Activated CD8-positive, alpha-beta T cell treated with anti-CD3 and anti-CD28 coated beads for 36 hours (primary cell): ENCODE measurements at places on chromosomes 5 and 9.

GRCh38 chr5:7616897-7617296 is 221.0 kb downstream of the ADCY2 start:
- DNase-seq, result no peak

DNA sequence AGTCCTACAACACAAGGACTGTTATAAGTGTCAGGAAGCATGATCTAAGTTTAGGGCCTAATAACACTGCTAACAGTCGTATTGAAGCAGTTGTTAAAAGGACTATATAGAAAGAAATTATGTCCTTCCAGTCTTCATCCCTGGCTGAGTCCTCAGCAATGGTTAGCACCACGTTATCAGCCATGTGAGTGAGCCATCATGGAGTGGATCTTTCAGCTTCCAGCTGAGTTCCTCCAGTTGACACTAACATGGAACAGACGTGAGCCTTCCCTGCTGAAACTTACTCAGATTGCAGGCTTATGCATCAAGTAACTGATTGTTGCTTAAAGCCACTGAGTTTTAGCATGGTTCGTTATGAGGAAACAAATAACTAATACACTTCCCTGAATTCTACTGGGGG is 21.5 kb upstream of the GPBP1 start:
- DNase-seq, result no peak

DNA sequence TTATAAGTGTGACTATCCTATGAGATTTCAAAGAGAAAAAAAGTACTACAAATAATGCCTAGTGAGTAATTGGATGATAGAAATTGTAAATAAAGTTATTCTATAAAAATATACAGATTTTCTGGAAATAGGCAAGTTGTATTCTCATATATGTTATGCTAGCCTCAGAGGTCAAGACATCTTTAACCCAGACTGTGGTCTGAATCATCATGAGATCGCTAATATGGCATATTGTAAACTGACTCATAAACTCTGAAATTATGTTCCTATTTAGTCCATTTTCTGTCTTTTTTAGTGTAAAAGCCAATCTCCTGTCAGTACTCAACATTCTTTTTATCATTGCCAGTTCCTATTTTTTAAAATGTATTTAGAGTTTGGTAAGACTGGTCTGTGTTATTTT is 14.2 kb downstream of the LOX start:
- no peak for DNase-seq

GRCh38 chr5:132821350-132821749 is 8.2 kb downstream of the SOWAHA start:
- no peak for DNase-seq

DNA sequence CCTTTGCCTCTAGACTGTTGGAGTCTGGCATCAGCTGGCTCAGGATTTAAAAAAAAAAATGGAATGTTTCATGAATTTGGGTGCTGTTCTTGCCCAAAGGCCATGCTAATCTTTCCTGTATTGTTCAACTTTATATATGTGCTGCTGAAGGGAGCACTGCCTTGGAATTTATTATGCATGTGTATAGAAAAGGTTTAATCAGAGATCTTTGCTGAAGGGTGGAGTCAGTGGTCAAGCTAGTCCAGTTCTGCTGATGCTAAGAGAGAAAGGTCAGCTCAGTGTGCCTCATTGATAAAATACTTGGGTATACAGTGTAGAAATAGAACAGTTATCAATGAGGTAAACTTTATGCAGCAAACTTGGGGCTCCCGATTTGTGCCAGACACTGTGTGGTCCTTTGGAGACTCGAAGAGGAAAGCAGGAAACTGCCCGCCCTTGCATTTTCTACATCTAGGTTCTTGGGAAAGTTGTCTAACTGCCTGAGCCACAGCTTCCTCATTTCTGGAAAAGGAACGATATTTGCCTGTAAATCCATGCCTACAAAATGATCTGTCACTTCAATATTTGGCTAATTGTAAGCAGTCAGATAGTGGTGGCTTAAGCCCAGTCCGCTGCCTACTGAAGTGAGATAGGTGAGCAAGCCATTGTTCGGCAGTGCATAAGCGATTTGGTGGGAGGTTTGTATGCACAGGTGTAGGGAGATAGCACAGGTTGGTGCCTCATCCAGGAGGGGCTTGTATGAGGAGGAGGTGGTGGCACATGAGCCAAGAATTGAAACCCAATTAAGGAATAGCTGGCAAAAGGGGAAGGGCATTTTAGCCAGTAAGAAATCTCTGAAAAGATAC is 29.2 kb upstream of the GTF2H2C start:
- no peak for DNase-seq

GRCh38 chr5:123752552-123753179 is 240.7 kb downstream of the CSNK1G3 start:
- no peak for DNase-seq

DNA sequence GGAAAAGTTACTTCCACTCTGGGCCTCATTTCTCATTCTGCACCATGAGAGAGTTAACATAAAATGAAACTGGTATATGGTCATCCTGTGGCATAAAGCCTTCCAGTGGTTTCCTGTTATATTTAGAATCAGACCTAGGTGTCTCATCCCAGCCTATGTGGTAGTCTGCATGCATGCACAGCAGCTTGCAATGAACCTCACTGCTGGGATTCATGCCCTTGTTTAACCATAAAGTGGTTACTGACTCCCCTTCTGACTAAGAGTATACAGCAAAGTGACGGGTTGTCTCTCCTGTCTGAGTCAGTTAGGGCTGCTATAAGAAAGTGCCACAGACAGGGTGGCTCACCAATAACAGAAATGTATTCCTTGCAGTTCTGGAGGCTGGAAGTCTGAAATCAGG is 14.7 kb upstream of the TDRD7 start:
- peak; percentile 65 for DNase-seq

- DNase-seq, result no peak
Observed at GRCh38 chr5:116865651-116866050, 291.0 kb upstream of the SEMA6A start.

GRCh38 chr5:24389968-24390367 is 254.8 kb downstream of the CDH10 start:
- DNase-seq, result no peak

GRCh38 chr5:44909004-44909403 is 100.3 kb downstream of the MRPS30 start:
- DNase-seq, result no peak

- no peak for DNase-seq
Observed at GRCh38 chr9:126386088-126386487, 59.5 kb downstream of the MVB12B start.

GRCh38 chr5:164672931-164673694 is 1167.7 kb downstream of the MAT2B start:
- no peak for DNase-seq

DNA sequence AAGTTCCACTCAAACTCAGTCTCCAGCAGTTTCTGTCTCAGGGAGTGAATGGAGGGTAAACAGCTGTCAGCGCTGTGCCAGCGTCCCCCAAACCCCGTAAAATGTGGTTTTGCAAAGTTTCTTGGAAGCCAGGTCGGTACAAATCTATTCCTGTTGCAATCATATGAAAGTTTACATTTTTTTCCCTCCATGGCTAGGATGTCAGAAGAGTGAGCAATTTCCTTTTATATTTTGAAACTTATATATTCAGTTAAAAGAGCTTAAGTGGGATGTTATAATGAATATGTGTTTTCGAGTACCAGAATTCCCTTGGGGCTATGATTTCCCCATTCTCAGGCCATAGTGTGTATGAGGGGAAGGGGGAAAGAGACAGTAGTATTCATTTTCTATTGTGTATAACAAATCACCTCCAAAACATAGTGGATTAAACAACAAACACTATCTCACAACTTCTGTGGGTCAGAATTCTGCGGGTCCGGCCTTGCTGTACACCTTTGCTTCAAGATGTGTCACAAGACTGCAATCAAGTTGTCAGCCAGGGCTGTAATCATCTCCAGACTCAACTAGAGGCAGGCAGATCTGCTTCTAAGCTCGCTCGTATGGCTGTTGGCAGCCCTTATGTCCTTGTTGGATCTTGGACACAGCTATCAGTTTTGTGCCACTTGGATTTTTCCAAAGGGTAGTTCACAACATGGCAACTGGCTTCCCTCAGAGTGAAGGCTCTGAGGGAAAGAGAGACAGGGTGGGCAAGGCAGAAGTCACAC is 107.4 kb downstream of the SNX18 start:
- DNase-seq, result no peak

GRCh38 chr5:142748568-142749249 is 21.5 kb upstream of the ARHGAP26 start:
- DNase-seq, result peak; percentile 74

GRCh38 chr5:16456103-16456832 is 9.3 kb downstream of the ZNF622 start:
- peak; percentile 61 for DNase-seq

GRCh38 chr9:8683496-8683895 is 883.9 kb upstream of the DMAC1 start:
- no peak for DNase-seq

DNA sequence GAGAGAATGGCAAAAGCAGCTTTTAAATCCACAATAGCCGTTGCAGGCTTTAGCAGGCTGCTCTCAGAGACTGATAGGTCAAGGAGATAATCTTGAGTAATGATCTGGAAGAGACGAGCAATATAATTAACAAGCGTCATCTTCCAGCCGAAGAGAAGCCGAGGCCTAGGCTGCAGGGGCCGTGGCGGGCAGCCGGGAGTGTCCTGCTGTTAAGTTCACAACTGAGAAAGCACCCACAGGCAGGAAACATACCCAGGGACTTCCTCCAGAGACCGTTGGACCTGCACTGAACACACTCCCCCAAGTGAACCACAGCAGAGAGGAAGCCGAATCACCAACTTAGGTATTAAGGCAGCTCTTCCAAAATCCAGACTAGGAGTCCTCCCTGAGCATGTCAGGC is 182.3 kb downstream of the IRX2 start:
- DNase-seq, result no peak

- no peak for DNase-seq
Observed at GRCh38 chr5:160233215-160233614, 3.9 kb downstream of the FABP6 start.

- DNase-seq, result no peak
Observed at GRCh38 chr5:103109277-103109676, 10.7 kb downstream of the GIN1 start.

GRCh38 chr5:32709750-32710549 is 1.2 kb upstream of the NPR3 start:
- DNase-seq, result peak; percentile 77

DNA sequence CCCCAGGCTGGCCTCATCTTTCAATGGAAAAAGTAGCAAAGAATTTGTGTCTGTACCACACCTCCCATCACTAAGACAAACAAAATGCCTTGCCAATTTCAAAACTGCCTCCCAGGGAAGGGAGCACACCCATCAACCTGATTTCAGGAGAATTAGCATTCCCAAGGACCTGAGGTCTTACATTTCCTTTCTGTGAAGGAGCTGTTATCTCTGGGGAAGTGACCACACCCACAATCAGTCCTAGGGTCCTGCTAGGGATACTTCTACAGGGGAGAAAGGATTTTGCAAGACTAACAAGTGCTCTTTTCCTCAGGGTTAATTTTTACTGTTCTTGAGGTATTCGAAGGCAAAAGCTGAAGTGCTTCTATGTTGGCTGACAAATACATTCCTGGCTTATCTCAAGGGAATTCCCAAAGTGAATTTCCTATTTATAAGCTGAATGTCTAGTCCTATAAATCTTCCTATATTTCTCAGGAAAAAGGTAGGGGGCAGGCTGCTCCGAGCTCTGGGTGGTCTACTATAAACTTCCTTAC is 97.4 kb upstream of the ITGA1 start:
- DNase-seq, result no peak

DNA sequence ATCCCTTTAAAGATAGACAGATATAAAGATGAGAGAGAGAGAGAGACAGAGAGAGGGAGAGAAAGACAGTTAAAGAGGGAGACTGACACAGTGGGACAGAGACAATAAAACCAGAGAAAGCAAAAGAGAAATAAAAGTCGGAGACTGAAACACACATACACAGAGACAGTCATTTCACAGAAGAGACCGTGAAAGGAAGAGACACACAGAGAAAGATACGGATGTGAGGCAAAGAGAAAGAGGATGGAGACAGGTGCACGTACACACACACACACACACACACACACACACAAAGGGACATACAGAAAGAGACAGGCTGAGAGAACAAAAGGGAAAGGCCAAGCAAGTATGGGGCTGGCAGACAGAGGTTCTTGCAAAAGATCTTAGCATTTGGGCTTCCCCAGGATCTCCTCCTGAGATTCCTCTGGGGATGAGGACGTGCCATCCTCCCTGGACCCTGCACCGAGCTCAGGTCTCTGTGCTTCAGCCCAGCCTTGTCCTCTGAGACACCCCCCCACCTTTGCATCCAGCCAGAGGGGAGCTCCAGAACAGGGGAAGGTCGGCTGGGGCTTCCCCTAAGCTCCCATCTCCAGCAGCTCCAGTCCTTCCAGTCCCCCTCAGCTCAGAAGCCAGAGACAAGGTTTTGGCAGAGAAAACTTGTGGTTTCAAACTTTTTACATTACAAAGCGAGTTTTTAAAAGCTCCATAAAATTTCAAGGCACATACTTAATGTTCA is 318.4 kb upstream of the PANK3 start:
- DNase-seq, result no peak

- DNase-seq, result no peak
Observed at GRCh38 chr5:179918742-179919486, 11.2 kb upstream of the TBC1D9B start.

DNA sequence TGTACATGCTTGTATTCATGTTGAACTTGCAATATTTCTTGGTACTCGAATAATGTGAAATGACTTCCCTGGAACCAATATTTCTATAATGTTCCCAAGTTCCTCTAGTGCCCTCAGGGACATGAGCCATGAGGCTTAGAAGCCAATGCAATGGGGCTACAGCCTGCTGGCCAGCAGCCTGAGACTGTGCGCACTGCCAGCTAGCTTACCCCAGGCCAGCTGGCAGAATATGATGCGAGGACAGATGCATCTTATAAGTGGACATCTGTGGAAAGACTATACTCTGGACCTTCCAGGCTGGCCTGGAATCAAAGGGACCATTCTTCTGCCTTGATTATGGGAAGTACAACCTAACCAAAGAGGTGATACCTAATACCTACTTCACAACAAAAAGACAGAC is 1862.0 kb upstream of the ACO1 start:
- no peak for DNase-seq

- DNase-seq, result no peak
Observed at GRCh38 chr9:78243130-78243529, 7.3 kb downstream of the CEP78 start.

GRCh38 chr5:64838376-64838775 is 69.6 kb downstream of the CWC27 start:
- DNase-seq, result no peak

DNA sequence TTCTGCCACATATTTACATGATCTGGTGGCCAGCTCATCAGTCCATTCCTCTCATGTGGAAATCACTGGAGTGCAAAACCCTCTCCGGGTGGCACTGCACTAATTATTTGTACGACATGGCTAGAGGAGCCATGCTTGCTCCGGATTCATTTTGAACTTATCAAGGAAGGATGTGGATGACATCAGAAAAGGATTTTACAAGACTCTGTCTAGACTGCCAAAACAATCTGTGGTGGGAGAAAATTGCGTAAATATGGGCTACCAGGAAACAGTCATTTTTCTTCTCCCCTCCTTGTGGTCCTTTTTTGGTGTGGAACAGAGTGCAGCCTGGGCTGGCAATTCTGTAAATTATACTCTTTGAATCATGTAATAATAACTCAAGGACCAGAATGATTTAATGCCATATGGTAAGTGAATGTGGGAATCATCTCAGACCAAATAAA is 123.4 kb upstream of the IFNE start:
- no peak for DNase-seq

GRCh38 chr5:149485655-149486615 is 65.3 kb downstream of the CSNK1A1 start:
- DNase-seq, result no peak

- no peak for DNase-seq
Observed at GRCh38 chr5:81486711-81487110, 92.8 kb upstream of the ACOT12 start.
